ENCODE measurements at places on chromosomes 1 and 21.

GRCh38 chr1:214516434-214517326, 34.7 kb downstream of the PTPN14 start:
- no peak for DNase-seq

- DNase-seq = peak; percentile 72
Measured at GRCh38 chr1:156571919-156572662, at the start of gene IQGAP3. TSS of gene IQGAP3 (minus strand) at chr1:156572565. CDS start at chr1:156572529, 36 bp downstream.

DNA sequence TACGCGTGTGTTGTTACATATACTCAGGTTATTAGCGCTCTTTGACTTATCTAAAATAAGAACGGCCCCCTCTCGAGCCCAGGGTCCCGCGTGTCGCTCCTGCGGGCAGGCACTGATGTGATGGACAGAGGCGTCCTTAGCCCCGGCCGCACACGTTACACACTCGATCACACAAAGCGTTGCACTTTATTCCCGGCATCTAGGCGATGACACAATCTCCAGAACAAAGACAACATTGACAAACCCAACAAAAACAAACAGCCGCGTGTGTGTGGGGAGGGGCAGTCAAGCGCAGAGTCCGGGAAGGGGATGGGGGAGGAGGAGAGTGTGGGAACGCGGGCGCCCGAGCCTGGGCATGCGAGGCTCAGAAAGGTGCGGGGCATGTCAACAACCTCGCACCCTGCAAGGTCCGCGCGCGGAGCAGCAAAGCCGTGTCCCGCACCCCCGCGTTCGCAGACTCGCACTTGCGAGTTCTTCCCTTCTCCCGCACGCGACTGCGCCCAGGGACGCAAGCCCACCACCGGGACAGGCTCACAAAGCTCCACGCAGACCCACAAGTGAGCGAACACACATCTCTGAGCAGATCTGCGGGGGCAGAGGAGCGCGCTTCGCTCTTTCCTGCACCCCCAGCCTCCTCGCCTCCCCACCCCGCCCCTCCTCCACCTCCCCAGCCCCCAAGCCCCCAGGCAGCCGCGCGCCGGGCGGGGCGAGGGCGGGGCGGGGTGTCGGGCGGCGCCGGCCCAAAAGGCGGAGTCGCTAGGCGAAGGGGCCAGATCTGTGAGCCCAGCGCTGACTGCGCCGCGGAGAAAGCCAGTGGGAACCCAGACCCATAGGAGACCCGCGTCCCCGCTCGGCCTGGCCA, at the start of gene EFNA1:
EFNA1 (plus strand) TSS at position 772 of the 862 bp plus-strand sequence. CDS start 102 bp downstream, outside the sequence.
- DNase-seq = peak; percentile 39

GRCh38 chr1:230730977-230731376, 16.2 kb upstream of the CAPN9 start:
- no peak for DNase-seq

GRCh38 chr1:245715291-245715701, 560.5 kb downstream of the KIF26B start:
- no peak for DNase-seq

DNA sequence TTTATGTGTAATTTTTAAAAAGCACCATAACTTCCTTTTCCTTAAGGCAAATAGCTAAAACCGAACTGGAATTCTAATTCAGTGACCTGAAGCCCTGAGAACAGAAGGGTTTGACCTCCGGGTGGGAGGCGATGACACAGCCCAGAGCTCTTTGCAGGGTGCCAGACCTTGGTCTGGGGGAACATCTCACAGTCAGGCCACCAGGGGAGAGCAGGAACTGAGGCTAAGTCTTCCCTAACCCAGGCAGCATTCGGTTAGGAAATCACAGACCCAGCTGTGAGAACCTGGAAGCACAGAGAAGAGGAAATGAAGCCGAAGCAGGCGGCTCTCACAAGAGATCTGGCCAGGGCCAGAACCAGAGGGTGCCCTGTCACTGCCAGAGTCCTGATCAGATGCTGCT, 444.8 kb downstream of the TTLL7 start:
- no peak for DNase-seq

DNA sequence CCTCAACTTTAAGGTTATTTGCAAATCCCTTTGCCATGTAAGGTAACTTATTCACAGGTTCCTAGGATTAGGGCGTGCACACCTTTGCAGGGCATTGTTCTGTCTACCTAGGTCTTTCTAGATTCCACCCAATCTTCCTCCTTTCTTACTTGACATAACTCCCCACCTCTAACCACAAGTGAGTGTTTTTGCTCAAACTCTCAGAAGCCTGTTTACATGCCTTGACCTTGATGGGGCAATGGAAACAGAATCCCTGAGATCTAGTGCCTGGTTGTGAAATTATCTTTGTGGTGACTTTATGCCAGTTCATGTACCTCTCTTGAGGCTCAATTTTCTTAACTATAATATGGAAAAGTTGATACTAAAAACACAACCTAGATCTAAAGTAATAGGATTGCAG, 296.6 kb downstream of the TTLL7 start:
- no peak for DNase-seq

GRCh38 chr1:1391225-1391624, 7.9 kb downstream of the CCNL2 start:
- no peak for DNase-seq

DNA sequence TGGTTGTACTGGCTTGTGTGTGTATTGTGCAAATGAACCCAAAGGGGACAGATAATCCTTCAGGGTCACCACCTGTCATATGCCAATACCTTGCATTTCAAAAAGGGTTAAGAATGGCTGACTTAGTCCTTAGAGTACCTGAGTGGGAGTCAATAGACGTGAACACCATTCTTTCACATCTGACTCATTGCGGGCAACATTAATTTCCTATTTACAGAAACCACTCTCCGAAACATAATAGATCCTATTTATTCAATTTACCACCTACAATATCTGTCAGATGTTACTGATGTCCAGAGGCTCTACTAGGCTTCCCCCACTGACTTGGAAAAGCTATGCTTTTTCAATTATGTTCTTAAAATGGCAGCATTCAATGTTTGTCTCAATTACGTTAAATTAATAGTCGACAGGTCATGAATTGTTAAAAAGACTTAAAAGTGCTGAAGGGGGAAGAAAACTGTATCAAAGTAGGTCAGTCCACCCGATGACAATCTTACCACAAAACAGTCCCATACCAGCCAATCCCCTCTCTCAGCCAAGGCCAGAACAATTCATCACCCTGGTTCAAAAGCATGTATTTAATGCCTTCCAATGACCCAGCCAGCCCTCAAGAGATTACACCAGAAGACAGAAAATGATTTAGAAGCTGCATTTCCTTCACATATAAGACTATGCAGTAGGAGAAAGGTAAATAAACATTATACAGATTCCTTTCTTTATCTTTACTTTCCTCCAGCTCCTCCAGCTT, 48.6 kb upstream of the PLA2G2C start:
- DNase-seq = no peak

GRCh38 chr1:156836892-156837291, 20.2 kb upstream of the SH2D2A start:
- no peak for DNase-seq

DNA sequence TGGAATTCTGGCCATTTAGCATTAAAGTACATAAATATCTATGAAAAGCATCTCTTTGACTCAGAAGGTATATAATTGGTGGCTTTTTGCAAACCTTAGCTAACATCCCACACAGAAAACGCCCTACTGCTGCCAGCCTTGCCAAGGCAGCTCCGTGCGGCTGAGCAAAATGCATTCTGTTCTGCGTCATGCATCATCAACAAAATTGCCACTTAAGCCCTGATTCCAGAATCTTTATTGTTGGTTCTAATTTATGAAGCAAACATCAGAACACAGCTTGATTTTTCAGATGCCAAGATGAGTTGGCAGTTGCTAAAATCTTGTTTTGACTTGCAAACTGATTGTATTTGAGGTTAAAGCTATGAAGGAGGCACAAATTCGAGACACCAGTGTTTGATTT, 314.9 kb upstream of the DEPDC1 start:
- peak; percentile 77 for DNase-seq

DNA sequence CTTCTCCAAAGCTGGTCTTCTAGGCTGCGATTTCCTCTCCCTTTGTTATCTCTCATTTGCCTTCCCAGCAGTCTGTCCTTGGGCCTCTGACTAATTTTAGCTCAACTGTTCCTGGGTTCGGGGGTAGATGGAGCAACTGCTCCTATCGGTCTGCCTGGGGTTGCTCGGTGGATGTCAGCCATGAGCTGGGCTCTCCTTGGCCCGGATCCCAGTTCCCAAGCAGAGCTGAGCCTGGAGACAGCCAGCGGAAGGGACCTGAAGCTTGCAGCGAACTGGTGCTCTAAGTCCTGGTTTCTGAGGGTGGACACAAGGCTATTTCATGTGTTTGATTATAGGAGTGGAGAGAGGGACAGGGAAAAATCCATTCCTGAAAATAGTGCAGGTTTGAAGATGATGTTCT, 423.0 kb downstream of the RPS6KC1 start:
- peak; percentile 1 for DNase-seq

- DNase-seq = no peak
Measured at GRCh38 chr1:243917863-243918565, 68.0 kb upstream of the AKT3 start.

DNA sequence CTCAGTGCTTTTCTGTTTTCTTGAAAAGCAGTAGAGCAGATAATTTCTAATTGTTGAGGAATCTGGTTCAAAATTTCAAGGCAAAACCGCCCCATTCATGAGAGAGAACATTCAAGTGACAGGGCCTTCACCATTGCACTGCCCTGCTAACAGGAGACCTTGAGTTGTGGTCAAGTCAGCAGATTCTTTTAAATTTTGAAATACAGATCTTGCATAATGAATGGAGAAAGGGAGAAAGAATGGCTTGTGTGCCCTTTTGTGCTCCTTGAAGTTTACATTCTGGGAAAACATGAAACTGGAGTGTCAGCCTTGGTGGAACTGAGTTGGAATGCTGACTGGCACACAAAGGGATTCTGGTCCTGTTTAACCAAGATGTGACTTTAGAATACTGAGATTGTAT, 164.5 kb upstream of the UBE2U start:
- DNase-seq = no peak

- no peak for DNase-seq
Measured at GRCh38 chr1:11473491-11474034, 5.4 kb upstream of the DISP3 start.

DNA sequence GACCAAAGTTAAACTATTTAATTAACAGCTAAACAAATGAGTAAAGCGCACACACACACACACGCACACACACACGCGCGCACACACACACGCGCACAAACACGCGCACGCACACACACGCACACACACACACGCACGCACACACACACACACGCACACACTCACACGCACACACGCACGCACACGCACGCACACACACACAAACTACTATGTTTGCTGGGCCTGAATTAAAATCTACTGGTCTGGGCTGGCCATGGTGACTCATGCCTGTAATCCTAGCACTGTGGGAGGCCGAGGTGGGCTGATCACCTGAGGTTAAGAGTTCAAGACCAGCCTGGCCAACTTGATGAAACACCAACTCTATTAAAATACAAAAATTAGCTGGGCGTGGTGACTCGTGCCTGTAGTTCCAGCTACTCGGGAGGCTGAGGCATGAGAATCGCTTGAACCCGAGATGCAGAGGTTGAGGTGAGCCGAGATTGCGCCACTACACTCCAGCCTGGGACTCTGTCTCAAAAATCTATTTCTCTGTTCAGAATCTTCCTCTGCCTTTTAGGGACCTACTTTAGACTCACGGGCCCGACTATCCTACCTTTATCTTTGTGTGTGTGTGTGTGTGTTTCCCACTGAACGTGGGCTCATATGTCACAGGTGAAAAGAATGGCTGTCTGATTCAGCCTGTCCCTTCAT, 37.5 kb upstream of the DNAJC11 start:
- no peak for DNase-seq

DNA sequence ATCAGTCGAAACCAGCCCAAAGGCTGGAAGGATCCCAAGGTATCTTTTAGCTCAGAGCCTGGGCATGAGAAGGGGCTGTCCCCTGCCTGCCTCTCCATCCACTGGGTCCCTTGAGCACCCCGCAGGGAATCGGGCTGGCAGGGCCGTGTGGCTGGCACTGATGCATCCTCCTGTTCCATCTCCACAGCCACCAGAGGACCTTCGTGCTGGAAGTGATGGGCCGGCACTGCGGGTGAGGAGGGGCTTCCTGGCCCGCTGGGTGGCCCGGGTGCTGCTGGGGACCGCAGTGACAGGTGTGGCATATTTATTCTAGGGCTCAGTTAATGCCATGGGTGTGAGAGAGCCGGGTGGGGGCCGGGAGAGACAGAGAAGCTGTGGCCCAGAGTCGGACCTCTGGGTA, 13.6 kb downstream of the PFKL start:
- no peak for DNase-seq

DNA sequence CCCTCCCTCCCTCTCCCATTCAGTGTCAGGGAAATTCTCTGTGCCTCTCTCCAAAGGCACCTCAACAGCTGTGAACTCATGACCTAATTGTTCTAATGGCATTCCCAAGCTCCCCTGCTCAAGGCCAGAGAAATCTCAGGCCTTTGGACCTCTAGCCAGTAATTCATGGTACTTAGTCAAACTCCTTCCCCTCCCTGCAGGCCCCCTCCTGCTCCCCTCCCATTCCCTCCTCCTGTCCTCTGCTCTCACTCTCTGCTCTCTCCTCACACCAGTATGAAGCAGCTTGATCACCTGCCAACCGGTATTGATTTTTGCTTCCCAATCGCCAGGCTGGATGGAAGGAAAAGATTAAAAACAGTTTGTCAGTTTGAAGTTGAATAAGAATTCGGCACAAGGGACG, 370.5 kb upstream of the PBX1 start:
- DNase-seq = no peak

DNA sequence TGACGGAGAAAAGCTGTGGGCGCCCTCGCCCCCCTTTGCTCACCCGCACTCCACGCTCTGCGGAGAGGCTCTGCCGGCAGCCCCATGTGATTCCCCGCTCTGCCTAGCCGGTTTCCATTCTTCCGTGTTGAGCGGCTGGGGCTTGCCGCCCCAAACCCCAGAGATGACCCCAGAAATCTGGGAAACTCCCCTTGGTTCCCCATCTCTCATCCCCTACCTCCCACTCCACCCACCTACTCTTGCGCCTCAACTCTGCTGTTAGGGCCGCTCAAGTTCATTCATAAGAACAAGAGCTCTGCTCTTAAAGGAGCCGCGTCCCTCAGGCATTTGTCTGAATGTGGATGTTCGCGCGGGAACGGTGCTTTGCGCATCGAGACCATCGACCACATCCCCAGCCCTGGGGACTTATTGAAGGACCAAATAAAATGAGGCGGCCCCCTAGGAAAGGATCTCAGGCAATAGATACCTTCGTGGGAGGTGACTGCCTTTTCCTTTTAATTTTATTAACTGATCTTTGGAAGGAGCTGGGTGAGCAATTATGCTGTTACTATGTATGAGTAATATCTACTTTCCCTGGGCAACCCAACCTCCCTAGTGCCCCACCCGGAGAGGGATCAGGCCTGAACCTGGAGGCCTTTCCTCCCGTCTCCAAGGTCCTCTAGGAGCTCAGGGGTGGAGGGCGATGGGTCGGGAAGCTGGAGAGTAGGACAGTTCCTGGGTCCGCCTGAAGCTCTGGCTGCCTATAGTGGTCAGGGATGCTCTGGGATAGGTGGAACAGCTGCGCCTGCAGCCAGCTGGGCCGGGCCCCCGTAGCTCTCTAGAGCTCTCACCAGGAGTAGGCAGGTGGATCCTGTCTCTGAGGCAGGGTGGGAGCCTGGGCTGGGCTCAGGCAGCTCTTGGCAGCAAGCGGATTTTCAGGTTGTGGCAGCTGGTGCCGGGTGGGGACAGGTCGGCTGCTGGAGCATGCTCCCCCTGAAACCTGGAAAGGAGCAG, 898 bp downstream of the MFSD2A start:
- DNase-seq = peak; percentile 91

GRCh38 chr1:7403265-7404045, 367.6 kb upstream of the VAMP3 start:
- no peak for DNase-seq

- DNase-seq = peak; percentile 86
Measured at GRCh38 chr1:158951956-158952355, 20.6 kb downstream of the PYHIN1 start.

GRCh38 chr21:29136033-29136432, 5.6 kb downstream of the MAP3K7CL start:
- no peak for DNase-seq

GRCh38 chr1:176838276-176838995, 326.1 kb downstream of the ASTN1 start:
- DNase-seq = no peak

Data from NCI-H1105 (cell line).